ENCODE measurements at places on chromosomes 1 and 21.

DNA sequence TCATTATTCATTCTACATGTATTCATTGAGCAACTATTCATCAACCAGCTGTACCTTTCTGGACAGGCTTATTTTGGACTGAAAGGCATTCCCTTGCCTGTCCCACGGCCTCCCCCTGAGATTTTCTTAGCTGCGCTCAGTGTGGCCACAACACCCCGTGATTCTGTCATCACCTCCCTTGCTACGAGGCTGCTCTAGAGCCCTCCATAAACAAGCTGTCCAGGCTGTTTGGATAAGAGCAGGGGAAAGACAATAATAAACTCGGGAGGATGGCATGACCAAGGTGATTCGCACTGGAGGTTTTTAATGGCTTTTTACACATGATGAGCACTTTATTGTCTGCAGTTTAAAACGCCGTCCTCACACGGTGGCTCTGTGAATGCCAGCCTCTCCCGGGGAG, 139.7 kb downstream of the ROR1 start:
- no peak for DNase-seq

- no peak for DNase-seq
Observed at GRCh38 chr1:246805135-246805716, 81.0 kb downstream of the SCCPDH start.

DNA sequence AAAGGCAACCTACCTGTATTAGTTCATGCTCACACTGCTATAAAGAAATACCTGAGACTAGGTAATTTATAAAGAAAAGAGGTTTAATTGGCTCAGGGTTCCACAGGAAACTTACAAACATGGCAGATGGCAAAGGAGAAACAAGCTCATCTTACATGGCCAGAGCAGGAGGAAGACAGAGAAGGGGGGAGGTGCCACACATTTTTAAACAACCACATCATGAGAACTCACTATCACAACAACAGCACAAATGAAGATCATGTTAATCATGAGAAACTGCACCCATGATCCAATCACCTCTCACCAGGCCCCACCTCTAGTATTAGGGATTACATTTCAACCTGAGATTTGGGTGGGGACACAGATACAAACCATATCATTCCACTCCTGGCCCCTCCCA, 90.6 kb upstream of the KCTD3 start:
- no peak for DNase-seq

DNA sequence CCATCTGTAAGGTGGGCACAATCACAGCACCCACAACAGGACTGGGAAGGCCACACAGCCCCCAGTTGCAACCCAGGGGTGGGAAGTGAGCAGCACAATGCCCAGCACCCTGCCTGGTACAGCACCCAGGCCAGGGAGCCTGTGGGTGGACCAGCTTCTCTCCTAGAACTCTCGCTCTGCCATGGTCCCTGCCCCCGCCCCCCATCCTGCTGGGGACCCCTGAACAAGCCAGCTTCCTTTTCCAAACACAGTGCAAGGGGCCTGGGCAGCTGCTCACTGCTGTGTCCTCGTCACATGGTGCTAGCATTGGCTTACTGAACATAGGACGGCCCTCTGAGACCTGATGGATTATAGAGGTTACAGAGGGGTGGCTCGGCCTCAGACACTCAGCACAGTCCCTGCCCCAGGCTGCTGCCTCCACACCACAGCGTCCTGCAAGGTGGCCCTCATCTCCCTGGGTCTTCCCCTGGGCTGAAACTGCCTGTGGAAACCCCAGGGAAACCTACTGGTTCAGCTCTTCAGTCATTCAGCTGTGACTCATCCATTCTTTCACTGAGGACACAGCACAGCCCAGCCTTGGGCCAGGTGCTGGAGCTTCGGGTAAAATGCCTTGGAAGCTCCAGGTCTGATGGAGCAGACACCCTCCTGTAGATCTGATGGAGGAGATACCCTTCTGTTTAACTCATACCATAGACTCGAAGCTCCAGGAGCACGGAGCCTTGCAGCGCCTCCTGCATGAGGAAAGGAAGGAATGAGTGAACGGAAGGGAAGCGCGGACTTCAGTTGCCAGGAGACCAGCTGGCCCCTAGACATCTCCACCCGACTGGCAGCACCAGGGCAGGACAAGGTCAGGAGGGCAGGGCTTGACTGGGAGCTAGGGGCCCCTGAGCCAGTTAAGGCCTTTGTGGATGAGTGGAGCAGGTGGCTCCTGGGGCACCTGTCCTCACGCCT, 8.1 kb upstream of the PRDM16 start:
- DNase-seq, result no peak

GRCh38 chr1:33725556-33726160, 138.2 kb upstream of the HMGB4 start:
- DNase-seq, result no peak

GRCh38 chr1:7743346-7743745, 27.8 kb upstream of the VAMP3 start:
- no peak for DNase-seq

DNA sequence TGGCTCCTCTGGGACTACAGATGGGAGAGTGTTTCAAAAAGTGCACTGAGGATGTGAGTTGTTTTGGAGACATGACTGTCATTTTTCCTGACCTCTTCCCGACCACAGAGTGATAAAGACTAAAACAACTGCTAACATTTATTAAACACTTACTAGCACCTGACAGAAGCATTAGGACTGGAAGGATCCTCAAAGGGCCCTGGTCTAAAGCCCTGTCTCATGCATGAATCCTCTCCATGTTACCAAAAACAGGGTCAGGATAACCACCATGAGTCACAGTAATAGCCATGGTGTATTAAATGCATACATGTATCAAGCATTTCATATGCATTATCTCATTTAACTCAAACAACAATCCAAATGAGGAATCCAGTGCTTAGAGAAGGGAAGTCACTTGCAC, 11.5 kb downstream of the CYB5RL start:
- no peak for DNase-seq

DNA sequence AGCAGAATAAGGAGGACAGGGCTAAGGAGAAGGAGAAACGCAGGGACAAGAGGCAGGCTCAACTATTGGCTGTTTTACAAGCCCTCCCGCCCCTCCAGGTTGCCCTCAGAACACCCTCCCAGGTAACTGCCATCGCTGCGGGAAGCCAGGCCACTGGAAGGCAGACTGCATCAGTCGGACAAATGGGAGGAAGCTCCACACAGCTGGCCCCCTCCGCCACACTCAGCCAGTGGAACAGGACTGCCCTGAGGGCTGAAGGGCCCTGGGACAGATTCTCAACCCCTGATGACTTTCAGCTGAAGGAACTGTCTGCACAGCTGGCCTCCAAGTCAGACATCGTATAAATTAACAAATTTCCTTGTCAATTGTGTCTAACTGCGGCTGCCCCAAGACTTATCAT, 21.8 kb downstream of the LRRC3 start:
- no peak for DNase-seq

GRCh38 chr1:54805466-54805865, 4.3 kb upstream of the TTC22 start:
- DNase-seq, result no peak

GRCh38 chr1:19987719-19988118, 8.3 kb upstream of the PLA2G2A start:
- DNase-seq, result no peak

DNA sequence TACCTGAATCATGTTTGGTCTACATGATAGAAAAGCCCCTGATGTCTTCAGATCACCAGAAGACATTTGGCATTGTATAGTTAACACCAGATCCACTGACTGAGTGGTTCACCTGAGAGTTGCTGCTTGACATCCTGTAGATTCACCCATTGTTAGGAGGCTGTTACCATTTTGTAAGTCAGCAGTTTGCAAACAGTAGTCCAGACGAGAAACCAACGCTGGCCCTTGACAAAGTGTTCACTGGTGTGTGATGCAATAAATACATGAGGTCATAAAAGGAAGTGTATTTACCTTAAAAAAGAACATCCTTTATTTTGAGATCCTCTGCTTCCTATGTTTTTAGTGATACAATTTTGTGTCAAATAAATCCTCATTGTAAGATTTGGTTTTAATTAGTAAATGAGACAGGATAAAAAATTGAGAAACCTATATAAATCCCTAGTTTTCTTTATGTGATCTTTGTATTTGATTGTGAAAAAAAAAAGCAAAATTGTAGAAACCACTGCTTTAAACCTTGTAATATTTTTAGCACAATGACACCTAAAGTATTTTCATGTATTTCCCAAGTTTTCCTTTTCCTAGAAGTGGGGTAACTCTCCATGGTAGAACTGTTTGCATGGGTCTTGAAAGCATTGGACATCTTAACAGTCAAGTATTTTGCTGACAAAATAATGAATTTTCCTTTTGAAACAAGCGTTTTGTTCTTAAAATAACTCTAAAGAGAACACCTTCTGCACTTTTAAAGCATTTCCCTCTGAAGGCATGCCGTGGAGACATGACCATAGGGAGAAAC, 204.3 kb downstream of the FGGY start:
- DNase-seq, result no peak

- DNase-seq, result no peak
Observed at GRCh38 chr1:5415606-5416005, 576.6 kb downstream of the NPHP4 start.

DNA sequence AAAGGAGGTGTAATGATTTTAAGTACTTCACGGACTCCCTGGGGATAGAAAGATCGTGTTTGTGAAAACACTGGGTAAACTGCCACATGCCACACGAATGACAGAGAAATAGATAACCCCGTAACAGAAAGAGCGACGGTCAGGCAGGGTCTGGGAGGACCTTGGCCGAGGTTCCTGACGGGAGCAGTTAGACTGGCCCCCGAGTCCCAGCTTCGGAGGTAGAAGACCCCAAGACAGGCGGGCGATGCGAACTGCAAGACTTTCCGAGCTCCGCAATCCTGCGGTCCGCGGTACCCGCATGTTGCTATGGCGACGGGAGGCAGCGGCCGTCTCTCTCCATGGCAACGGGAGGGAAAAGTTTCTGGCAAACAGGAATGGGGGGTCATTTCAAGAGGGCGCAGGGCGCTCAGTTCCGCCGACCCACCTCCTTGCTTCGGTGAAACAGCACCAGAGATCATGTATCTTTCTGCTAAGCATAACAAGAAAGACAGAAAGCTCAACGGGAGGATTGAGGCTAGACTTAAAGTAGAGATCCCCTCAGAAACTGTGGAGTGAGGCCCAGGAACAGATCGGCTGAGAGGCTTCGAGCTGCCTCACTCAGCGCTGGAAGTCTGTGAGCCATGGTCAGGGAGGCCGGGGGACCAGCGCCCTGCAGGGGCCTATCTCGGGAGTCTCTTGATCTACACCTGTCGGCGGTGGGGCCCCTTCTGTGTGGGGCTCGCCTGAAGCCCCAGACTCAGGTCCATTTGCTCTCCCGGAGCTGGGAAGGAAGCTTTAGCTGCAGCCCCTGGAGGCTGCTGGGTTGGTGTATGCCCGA, 685 bp upstream of the SYT6 start:
- DNase-seq, result no peak

DNA sequence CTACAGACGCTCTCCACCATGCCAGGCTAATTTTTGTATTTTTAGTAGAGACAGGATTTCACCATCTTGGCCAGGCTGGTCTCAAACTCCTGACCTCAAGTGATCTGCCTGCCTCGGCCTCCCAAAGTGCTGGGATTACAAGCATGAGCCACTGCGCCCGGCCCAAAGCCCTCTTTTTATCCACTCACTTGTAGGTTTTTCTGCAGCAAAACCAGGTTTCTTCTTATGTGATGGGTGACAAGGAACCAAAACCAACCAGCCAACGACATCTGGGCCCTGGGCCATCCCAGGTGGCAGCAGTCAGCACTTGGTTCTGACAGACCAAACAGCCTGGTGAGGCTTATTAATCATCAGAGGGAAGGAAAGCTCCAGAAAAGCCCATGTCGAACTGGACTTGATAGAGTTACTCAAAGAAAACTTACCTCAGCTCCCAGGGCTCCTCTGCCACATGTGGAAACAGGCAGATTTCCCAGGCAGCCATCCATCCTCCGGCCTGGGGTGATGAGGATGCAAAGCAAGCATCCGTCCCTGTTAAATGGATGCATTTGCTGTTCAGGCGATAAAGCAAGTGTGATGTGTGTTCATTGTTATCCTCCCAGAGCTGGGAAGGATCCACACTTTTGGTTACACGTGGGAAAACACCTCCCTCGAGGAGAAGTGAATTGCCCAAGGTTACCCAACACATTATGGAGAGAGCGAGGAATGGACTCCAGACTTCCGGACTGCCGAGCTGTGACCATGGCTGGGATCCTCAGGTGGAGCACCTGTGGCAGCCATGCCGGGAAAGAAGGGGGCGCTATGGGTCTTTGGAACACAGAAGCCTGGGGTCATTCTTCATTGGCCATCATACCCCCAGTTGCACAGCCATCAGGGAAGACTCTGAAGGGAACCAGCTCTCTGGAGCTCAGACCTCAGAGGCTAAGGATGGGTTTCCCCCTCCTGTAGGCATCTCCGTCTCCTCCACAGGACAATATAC, 118.8 kb downstream of the HUNK start:
- no peak for DNase-seq

- DNase-seq, result no peak
Observed at GRCh38 chr21:36709030-36709867, 10.3 kb downstream of the SIM2 start.

GRCh38 chr1:43346636-43347035, 9.0 kb downstream of the MPL start:
- DNase-seq, result no peak

GRCh38 chr1:177209357-177209756, 38.6 kb downstream of the BRINP2 start:
- DNase-seq, result peak; percentile 93

All from GOT3 (cell line).